ENCODE measurements at places on chromosomes 6 and 20.

DNA sequence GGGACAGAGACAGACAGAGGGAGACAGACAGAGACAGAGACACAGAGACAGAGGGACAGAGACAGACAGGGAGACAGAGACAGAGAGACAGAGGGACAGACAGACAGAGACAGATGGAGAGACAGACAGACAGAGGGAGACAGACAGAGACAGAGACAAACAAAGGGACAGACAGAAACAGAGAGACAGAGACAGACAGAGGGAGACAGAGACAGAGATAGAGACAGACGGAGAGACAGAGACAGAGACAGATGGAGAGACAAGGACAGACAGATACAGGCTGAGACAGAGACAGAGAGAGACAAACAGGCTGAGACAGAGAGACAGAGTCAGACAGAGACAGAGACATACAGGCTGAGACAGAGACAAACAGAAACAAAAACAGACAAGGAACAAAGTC is 39.4 kb upstream of the PHACTR3 start:
- no peak for DNase-seq

GRCh38 chr6:155418017-155418761 is 37.5 kb downstream of the NOX3 start:
- DNase-seq, result peak; percentile 88

GRCh38 chr20:46564241-46564957 is 13.9 kb upstream of the OCSTAMP start:
- DNase-seq, result no peak

GRCh38 chr20:49140834-49141233 is 47.3 kb downstream of the STAU1 start:
- no peak for DNase-seq

DNA sequence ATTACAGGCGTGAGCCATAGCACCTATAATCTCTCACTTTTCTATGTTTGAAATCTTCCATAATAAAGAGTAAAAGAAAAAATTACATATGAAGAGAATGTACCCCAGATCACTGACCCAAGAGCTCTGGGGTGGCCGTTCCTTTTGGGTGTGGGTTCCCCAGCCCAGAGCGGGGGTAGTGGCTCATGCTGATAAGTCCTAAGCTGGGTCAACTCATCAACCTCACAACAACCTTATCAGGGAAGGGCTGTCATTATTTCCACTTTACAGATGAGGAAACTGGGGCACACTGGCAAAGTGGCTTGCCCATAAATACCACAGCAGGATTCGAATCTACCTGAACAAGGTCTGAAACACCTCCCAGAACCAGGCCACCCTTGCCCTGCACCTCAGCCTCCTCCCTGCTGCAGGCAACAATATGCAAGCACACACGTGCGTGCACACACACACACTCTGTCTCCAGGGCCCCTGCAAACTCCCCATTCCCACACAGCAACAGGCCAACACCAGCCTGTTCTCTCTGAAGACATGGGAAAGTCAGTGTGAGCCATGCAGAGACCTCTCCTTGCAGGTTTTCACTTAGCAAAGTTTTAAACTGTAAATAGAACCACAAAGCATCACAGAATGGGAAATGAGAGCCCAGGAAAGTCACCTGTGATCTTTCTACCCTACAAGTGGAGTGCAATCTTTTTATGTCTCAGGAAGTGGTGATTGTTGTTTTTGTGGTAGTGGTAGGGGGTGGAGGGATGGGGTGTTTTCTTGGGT is 27.7 kb downstream of the BFSP1 start:
- no peak for DNase-seq

DNA sequence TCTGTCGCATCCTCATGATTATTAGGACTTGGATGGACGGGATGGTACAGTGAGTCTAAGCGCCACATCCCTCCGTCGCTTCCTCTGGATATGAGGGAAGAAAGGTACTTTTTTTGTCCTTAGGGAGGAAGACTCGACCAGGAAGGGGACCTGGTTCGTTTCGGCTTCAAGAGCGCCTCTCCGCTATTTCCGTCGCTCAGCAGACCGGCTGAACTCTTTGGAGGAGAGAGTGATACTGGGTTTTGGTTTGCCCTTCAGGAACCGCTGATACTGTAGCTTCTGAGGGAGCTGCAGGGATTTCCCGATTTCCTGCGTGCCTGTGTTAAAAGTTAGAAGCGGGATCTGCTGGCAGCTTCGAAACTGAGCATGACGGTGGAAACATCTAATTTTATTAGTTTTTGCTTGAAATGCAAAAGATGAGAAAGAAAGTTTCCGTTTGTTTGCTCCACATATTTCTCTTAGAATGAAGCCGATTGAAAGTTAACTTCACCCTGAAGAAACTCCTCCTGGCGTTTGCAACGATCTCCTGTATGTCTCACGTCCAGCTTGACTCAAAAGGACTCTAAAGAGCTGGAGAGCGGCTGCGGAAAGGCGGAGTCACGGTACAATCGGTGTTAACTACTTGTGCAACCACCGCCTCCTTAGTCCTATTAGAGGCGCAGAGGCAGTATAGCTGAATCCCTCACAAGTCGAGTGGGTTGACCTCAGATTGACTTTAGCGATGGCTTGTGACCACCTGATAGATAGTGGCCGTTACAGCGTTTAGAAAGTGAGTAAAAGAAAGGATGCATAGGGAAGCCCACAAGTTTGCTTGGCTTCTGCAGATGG is 129.4 kb downstream of the TRIM27 start:
- peak; percentile 85 for DNase-seq

- DNase-seq, result no peak
Measured at GRCh38 chr20:20552076-20552475, 160.4 kb downstream of the RALGAPA2 start.

DNA sequence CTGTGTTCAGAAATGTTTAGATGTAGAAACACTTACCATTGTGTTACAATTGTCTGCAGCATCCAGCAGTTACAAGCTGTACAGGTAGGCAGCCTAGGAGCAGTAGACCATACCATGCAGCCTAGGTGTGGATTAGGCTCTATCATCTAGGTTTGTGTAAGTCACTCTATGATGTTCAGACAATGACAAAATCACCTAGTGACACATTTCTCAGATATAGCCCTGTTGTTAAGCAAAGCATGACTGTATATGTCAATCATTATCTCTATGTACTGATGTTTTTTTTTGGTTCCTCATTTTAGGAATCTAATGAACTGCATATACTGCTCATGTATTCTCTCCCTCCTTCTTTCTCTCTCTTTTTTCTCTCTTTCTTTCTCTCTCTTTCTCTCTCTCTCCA is 22.2 kb downstream of the CST8 start:
- DNase-seq, result no peak

GRCh38 chr6:139430899-139431601 is 56.6 kb upstream of the CITED2 start:
- DNase-seq, result no peak

- no peak for DNase-seq
Measured at GRCh38 chr6:125415913-125416312, 114.1 kb upstream of the HDDC2 start.

DNA sequence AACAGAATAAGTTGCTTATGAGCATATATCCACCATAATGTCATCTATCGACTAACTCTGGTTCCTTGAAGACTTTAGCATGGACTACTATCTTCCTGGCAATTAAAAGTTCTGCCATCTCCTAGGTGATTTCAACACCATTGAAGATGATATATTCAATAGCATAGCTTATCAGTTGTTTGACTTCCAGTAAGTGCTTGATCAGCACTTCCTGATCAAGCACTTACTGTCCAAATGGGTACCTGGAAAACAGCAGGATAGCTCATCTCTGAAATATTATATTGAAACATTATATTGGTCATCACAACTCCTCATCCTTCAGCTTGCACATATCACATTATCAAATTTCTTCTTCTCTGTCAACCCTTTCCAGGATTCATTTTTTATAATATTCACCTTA is 75.5 kb upstream of the HMGCLL1 start:
- DNase-seq, result no peak

GRCh38 chr6:24431045-24431451 is 28.3 kb downstream of the MRS2 start:
- peak; percentile 67 for DNase-seq

DNA sequence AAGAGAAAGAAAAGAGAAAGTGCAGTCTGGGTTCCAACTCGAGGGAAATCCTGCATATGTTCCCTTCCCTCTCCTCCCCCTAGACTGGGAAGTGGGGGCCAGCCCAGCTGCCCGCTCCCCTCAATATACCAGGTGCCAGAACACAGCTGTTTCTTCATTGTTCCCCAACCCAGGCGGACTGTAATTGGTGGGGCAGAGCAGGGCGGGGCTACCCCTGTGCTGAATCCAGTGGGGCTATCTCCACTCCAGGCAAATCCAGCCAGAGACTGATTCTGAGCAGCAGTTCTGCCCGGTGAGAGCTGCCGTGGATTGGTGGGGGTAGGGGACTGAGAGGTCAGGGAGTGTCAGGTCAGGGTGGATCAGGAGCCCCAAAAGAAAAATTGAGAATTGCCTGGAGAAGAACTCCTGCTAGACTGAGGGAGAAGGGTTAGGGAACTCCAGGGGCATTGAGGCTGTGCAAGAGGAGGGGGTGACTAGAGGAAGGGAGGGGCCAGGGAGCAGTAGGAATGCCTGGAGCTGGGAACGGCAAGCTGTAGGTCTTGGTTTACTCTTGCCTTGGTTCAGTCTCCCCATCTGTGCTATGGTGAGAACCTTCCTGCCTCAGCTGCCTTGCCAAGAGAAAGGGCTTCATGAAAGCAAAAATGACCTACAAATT is at the start of gene MYMX:
MYMX (plus strand) TSS at position 250 of the 655 bp plus-strand sequence. CDS start 546 bp downstream, outside the sequence.
- no peak for DNase-seq

DNA sequence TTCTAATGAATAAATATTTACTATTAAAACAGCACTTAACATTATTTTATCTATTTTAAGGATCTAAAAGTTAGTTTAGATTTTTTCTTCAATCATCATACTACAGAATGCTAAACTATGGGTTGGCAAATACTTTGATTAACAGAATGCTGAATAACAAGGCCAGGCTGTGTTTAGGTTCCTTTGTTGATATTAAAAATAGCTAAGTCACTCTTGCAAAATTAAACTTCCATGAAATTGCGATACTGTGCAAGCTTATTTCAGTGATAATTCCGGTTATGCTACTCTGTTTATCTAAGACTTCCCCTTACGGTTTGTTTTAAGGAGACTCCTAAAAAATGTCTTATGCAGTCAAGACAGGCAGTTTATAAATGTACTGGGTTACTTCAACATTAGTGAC is 2.8 kb downstream of the RNF24 start:
- peak; percentile 80 for DNase-seq

DNA sequence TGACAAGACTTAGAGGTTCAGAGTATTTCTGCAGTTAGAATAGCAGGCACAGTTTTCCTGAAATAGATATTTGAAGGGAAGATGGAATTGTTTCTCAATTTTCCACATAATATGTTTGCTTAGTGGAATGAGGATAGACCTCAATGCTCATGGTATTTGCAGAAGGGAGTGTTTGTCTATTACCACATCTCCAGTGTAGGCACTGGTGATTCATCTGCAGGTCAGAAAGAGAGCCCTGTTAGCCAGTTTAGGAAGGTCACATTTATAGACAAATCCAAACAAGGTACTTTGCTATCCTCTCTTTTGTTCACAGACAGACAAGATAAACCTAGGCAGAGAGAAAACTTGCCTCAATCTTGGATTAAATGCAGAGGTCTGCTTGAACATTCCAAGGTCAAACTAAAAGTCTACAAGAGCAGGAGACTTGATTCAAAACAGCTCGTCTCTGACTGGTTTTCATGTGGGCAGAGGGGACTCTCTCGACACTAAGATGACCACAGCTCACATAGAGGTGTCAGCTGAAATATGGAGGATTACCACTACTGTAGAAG is 22.8 kb downstream of the ISM1 start:
- DNase-seq, result no peak

- DNase-seq, result no peak
Measured at GRCh38 chr6:126444659-126445273, 104.9 kb downstream of the CENPW start.

DNA sequence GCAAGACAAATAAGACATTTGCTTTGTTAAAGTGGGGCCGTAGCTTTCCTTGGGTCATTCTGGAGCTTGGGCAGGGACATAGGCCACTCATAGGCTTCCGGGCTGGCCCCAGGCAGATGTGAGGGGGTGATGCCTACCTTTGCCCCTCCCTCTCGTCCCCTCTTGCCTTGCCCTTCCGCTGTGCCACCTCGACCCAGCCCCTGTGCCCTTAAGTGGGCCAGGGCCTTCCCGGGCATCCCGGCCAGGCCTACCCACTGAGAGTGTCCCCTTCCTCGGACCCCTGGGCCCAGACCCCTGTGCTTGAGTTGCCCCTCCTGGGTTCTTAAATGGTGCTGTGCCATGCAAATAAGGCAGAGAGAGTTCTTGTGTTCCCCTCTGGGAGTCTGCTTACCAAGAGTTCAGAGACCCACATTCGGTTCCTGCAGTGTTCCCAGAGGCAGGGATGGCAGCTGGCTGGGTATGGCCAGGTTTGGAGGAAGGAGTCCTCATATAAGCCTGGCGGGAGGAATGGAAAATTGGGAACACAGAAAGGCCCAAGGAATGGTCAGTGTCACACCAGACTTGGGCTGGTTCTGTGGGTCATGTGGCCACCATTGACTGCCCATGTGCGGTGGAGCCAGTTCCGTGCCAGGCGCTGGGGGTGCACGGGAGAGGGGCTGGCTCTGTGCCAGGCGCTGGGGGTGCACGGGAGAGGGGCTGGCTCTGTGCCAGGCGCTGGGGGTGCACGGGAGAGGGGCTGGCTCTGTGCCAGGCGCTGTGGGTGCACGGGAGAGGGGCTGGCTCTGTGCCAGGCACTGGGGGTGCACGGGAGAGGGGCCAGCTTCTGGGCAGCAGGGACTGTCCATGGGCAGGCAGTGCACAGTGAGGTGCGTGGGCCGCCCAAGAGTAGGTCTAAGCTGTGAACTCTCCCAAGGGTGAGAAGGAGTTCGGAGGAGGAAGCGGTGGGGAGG is 173.5 kb upstream of the SNX9 start:
- DNase-seq, result no peak

GRCh38 chr6:130138116-130138908 is 84.4 kb downstream of the SAMD3 start:
- no peak for DNase-seq

- no peak for DNase-seq
Measured at GRCh38 chr6:133183691-133184090, 57.5 kb upstream of the EYA4 start.

DNA sequence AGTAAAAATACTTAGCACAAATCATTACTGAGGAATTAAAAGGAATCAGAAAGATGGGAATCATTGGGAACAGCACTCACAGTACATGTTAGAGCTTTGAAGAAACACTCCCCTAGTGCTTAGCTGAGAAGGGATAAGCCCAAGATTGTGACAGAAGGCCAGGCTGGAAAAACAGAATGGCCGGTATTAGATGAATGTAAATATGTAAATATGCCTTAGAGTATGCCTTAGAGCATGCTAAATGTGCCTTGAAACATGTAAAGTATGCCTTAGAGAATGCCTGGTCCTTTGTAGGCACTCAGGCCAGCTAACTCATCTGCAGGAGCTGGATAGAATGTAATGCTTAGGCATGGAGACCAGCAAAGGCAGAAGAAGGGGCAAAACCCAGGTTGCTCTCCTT is 10.6 kb upstream of the TENT5A start:
- DNase-seq, result no peak

- DNase-seq, result peak; percentile 79
Measured at GRCh38 chr6:11324453-11325015, 92.1 kb upstream of the NEDD9 start.

DNA sequence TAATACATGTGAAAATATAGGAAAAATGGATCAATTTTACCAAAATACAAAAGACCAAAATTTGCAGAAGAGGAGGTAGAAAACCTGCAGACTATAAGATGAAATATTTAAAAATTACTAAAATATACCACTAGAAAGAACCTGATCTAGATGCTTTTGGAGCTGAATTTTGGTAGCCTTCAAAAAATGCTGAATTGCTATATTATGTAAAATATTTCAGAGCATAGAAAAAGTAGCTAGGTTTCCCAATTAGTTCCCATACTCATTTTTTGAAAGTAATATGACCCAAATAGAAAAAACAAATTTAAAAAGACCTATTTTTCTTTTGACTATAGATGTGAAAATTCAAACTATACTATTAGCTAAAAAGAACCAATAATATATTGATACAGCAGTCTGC is 3.6 kb upstream of the EPPIN start:
- no peak for DNase-seq

Data from NB4 (cell line).